Astrocyte of the spinal cord (primary cell): ENCODE measurements at places on chromosomes 3 and 15.
A peak's percentile ranks its signal among the peaks of the same experiment; 100 is the strongest.

DNA sequence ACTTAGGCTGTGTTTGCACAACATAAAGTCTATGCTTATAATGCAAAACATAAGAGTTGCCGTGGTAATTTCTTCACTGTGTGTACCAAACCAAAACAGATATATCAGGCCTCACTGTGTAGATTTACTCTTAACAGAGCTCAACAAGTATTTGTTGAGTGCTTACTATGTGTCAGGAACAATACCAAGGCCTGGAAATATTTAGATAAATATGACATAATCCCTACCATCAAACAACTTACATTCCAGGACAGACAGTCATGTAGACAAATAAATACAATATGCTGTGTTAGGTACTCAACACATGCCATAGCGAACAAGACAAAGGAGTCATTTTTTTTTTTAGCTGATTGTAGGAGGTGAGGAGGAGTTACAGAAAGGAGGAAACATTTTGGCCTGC is 554.0 kb downstream of the NSUN3 start:
- DNase-seq = peak; percentile 17

DNA sequence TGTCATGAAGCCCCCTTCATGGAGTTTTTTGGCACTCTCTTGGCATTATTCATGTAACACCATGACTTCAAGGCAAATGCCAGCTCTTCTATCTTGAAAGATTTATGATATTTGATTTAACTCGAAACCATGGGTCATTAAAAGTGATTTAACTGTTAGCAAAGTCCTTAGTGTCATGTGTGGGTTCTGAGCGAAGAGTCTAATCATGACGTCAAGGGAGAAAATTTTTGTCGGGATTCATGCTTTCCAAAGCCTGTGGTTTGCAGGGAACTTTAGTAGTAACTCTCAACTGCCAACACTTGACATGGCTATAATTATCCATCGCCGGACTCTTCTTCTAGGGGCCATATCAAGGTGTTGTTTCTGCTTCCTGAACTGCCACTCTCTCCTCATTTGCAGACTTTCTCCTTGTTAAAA is 11.5 kb downstream of the GXYLT2 start:
- peak; percentile 22 for DNase-seq

- no peak for DNase-seq
These were observed 265.7 kb downstream of the SUCLG2 start for GRCh38 chr3:67388738-67389137.

- no peak for DNase-seq
These were observed 9.2 kb upstream of the EIF2B5 start for GRCh38 chr3:184126006-184126405.

- no peak for DNase-seq
These were observed 27.6 kb upstream of the UBP1 start for GRCh38 chr3:33467786-33468185.

DNA sequence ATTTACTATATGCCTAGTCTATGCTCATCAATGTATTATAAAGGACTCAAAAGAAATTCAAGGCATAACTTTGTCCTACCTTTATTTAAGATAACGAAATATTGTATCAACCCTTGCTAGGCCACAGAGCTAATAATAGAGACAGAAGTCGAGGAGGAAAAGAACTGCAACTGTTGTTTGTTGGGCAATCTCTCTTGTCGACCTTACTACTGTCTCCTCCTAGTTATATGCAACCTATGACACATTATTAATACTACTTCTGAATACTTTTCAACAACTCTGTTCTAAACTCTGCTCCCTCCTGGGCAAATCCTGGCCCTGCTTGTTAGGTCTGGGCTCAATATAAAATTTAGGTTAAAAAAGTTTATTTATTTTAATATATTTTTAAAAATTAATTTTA is 24.6 kb downstream of the SPPL2A start:
- no peak for DNase-seq

- no peak for DNase-seq
These were observed 145.4 kb downstream of the AKAP13 start for GRCh38 chr15:85525755-85526154.

- peak; percentile 73 for DNase-seq
These were observed 275.1 kb upstream of the LRTM1 start for GRCh38 chr3:55203006-55203405.

DNA sequence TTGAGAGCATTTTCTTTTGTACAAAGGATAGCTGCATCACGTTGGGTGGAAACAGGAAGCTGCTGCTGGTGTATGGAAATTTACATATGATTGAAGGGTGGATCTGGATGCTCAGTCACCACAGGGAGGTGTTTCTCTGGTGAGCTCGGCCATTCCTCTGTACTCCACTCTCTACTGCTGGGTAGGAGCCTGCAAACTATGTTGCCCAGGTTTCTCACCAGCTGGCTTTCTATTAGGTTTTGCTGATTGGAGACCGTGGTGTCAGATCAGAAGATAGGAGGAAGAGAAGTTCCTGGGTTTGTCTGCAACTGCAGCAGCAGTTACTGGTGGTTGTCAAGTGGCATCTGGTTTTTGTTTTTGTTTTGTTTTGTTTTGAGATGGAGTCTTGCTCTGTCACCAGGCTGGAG is 61.7 kb downstream of the TAMM41 start:
- DNase-seq = no peak

- DNase-seq = peak; percentile 87
These were observed 162.5 kb downstream of the FNDC3B start for GRCh38 chr3:172201870-172202236.

GRCh38 chr3:164208048-164208447 is 870.2 kb downstream of the SI start:
- no peak for DNase-seq

GRCh38 chr3:152241142-152242017 is 27.3 kb upstream of the MBNL1 start:
- no peak for DNase-seq

DNA sequence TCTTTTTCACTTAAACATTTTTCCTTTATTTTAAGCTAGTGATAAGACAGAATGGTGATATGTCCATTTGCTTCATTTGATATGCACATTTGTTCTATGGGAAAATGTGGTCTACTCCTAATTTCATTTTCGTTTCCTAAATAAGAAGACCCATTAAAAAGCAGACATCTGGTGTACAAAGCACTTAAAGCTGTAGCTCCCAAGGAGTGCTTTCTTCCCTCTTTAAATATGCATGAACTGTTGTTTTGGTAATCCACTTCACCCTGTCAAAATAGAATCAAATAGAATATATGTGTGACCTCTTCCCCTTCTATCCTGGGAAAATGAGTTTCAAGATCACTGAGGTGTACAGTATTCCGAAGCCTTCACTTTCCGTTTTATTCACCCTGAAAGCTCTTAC is 182.8 kb downstream of the ROBO2 start:
- DNase-seq = no peak

- DNase-seq = no peak
These were observed 95.9 kb upstream of the PRR20G start for GRCh38 chr3:127383656-127384179.

DNA sequence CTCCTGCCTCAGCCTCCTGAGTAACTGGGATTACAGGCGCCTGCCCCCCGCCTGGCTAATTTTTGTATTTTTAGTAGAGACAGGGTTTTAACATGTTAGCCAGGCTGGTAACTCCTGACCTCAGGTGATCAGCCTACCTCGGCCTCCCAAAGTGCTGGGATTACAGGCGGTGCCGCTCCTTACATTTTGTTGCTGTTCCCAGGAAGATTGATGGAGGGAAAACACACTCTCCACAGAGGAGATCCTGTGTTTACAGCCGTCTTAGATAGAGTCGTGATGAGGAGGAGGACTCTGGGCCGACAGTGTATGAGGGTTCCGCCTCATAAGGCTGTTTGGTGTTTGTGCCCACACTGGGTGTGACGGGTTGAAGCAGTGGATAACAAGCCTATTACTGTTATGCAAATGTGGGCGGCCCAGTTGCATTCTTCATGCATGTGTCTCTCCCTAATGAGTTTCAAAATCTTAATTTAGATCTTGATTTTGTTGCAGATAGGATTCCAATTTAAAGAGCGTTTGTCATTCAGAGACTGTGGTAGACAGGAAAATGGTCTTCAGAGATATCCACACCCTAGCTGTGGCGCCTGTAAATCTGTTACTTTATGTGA is 60.0 kb downstream of the APBA2 start:
- DNase-seq = no peak

DNA sequence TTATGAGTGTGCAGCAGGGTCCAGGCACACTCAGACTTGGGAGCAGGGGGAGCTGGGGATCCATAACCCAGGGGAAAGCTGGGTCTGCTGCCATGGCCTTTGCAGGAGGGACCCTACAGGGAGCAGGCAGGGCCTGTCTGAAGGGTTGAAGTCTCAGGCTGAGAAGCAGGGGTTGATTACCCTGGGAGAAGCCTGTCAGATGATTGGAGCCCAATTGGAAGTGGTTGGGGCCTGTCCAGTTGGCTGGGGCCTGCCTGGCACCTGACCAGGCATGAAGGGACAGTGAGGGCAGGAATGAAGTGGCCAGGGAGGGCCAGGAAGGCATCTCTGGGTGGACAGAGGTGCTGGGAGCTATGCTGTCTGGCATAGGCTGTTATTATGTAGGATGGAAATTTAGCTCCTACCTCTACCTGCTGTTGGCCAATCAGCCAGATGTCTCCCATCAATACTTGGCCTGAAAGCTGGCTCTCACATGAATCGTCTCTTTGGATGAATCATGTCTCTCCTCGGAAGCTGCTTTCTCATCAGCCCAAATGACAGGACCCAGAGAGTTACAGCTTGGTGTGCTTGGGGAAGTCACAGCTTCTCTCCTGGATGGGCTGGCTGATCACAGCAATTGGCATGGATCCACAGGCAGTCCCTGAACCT is 27.4 kb upstream of the SLCO2A1 start:
- DNase-seq = no peak

- DNase-seq = peak; percentile 43
These were observed 268.7 kb downstream of the XXYLT1 start for GRCh38 chr3:195001961-195002861.

- no peak for DNase-seq
These were observed 722.6 kb downstream of the FHIT start for GRCh38 chr3:60528651-60529050.

- peak; percentile 46 for DNase-seq
These were observed 1.2 kb downstream of the BNC1 start for GRCh38 chr15:83283138-83283812.

GRCh38 chr3:178386880-178387279 is 149.4 kb upstream of the KCNMB2 start:
- DNase-seq = no peak

DNA sequence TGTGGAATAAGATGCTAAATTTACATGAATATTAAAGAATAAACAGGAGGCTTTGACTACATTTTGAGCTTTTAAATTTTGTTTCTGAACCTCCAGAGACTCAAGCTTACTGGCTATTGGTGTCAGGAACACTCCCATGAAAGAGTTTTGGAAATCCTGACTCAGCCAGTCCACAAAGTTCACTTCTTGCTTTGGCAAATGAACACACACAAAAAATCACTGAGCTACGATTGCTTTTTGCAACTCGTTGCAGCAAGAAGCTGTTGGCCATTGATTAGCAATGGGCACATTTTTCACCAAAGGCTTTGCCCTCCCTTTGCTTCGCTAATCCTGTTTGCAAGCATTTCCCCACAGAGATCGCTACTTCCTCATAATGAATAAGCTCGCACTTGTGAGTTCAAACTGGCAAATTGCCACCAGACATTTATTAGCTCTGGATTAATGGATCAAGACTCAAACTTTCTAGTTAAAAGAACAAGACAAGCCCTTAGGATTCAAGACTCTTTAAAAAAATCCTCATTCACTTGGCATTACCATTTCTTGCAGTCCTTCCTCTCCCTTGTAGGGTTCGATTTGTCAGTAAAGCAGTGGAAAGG is 343.2 kb upstream of the ONECUT1 start:
- no peak for DNase-seq

DNA sequence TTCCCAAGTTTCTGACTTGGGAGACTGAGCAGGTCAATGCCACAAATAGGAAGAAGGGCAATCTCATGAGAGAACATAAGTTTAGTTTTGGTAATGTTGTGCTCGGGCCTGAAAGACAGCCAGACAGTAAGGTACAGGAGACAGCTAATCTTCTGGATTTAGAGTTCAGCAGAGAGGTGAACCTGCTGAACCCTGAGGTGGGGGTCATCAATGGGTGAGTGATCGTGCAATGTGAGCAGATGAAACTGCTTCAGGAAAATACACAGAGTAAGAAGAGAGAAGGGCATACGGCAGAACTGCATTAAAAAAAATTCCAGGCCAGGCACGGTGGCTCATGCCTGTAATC is 23.3 kb downstream of the RUBCN start:
- no peak for DNase-seq

- no peak for DNase-seq
These were observed 990 bp downstream of the MYNN start for GRCh38 chr3:169774186-169774585.

GRCh38 chr15:36645106-36645505 is 65.7 kb downstream of the CDIN1 start:
- DNase-seq = no peak

DNA sequence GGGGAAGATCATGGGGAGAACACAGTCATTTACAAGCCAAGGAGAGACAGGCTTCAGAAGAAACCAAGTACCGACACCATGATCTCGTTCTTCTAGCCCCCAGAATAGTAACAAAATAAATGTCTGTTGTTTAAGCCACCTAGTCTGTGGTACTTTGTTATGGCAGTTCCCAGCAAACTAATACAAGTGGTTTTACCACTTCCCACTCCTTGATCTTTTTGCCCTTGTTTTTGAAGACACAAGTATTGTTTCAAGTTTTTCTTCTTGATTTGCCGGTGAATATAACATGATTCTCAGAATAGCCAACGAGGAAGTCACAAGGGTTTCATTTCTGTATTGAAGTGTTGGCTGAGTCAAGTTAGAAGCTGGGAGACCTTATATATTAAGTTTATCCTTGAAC is 220.3 kb downstream of the SOX2 start:
- no peak for DNase-seq

GRCh38 chr15:90660195-90660998 is 56.7 kb upstream of the BLM start:
- peak; percentile 88 for DNase-seq

DNA sequence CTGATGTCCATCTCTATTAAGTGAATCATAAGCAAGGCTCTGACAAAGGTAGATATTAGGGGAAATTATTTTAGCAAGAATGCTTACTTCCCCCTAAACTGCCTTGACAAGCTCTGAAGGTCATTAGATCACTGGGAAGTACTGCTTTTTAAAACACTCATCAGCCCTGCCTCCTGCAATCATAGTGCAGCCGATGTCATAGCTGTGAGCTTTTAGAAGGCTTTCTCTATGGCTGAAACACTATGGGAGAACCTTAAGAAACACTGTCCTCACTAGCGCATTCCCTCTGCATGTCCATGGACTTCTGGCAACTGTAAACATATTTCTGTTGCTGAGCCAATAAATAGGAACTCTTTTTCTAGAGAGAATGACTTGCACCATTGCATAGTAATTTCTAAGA is 38.7 kb upstream of the PTPRG start:
- no peak for DNase-seq

GRCh38 chr15:70210528-70210927 is 112.8 kb upstream of the TLE3 start:
- no peak for DNase-seq

GRCh38 chr3:193938613-193939012 is 197.3 kb upstream of the HES1 start:
- DNase-seq = no peak

DNA sequence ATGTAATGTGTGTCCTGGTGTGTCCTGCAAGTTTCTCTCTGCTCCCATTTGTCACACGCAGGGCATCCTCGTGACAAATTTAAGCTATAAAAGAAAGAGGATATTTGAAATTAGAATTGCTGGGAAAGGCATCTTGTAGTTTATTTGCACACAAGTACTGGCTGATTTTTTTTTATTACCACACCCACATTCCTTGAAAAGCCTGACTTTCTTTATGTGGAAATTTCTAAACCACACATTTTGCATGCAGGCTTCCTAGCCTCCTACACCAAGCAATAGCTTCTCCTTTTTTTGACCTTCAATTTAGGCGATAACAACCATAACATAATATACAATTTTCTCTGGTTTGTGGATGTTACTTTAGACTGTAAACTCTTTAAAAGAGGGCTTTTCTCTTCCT is 126.1 kb downstream of the SERPINI1 start:
- peak; percentile 37 for DNase-seq
